ENCODE measurements at places on chromosomes 7 and 10. TPM values are rescaled to one million over a fixed set of nuclear protein-coding genes. Genes with fewer than 3 reads are reported as not detected.
A peak's percentile ranks its signal among the peaks of the same experiment; 100 is the strongest.

- DNase-seq, result no peak
These were observed 243.0 kb downstream of the CACNA2D1 start for GRCh38 chr7:82200601-82201000.

DNA sequence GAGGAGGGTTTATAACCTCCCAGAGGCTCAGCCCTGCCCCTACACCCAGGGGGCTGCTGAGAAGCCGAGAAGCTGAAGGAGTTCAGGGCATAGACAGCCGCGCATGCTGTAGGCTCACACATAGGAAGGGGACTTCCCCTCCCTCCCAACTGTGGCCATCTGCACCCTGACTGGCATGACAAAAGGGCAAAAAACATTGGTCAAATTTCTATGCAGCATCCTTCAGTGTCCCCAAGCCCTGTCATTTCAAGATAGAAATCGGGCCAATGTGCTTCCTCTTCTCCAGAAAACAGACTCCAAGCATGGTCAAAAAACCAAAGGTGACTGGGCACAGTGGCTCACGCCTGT lies 55.9 kb upstream of the MYL10 start:
- DNase-seq, result no peak

DNA sequence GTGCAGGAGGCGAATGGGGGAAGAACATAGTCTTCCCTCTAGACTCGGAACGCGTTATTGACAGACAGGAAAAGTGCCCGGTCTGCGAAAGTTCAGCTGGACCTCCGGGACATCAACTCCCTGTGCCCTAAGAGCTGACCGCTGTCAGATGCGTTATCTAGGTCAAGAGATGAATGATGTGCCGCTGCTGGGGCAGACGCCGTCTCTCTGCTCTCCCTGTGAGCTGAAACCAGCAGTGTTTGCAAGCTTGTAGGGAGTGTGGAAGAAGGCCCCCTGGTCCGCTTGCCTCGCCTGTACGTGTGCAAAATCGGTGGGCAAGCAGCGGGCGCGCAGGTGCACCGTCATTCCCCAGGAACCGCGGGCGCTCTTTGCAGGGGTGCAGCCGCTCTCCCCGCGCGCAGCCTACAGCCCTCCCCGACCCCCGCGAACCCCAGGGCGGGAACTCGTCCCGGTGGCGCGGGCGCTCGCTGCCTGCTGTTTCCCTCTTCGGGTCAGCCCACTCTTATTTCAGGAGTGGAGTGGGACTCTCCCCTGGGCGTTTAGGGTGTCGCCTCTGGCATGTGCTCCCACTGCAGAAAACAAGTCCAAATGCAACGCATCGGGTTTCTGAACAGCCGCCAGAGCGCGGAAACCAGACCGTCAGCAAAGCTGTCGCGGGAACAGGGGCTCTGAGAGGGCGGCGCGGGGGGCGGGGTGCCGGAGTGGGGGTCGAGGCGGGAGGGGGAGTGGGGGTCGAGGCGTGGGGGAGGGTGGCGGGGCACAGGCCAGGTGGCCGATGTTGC lies 1.8 kb upstream of the PFKFB3 start:
- DNase-seq, result peak; percentile 15

LIPK gene
- total RNA-seq, result not detected

SHH gene
- not detected for total RNA-seq

Measured in neural crest cell (in vitro differentiated cells).